ENCODE measurements at places on chromosomes 5 and 9.

- no peak for DNase-seq
Observed at GRCh38 chr5:147912011-147912410, 5.7 kb upstream of the C5orf46 start.

DNA sequence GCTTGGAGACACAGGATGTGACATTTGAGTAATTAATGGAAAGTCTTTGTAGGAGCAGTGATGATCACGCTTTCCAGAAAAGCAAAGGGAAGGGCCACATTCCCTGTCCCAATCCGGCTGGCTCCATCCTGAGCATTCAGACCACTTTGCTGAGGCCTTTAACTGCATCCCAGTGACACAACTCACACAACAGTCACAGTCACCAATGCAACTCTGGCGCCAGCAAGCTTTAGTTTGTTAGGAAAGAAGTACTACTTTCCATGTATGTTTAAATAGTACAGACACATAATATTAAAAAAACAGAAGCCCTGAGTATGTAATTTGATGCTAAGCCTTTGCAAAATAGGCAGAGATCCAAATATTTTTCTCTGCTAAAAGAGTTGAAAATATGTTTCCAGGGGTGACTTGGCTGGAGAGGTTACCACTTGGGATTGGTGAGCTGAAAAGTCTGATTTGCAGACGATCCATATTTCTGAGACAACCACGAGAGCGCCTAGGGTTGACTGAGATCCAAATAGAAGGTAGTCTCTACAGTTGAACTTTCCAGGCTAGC, 31.7 kb upstream of the GAS1 start:
- no peak for DNase-seq

- no peak for DNase-seq
Observed at GRCh38 chr5:168422431-168422830, 63.8 kb upstream of the RARS1 start.

- no peak for DNase-seq
Observed at GRCh38 chr5:14569948-14570691, 11.5 kb upstream of the OTULINL start.

DNA sequence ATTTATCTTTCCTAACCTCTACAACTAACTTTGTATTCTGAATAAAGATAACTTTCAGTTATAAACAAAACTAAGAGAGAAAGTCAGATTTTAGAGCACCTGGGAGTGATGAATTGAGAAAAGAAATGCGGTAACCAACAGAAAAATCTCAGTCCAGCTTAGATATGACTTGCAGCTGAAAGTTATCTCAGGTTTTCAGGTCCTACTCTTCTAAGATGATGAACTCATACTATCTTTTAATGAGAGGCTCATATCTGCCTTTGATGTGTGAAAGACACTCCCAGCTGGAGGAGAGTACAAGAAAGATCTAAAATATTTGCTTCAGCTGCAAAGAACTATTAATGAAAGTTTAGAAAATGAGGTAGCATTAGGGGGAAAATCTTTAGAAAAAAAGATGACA, 190.5 kb downstream of the DENND1A start:
- DNase-seq, result no peak

GRCh38 chr5:83839256-83839655, 118.6 kb upstream of the HAPLN1 start:
- no peak for DNase-seq

DNA sequence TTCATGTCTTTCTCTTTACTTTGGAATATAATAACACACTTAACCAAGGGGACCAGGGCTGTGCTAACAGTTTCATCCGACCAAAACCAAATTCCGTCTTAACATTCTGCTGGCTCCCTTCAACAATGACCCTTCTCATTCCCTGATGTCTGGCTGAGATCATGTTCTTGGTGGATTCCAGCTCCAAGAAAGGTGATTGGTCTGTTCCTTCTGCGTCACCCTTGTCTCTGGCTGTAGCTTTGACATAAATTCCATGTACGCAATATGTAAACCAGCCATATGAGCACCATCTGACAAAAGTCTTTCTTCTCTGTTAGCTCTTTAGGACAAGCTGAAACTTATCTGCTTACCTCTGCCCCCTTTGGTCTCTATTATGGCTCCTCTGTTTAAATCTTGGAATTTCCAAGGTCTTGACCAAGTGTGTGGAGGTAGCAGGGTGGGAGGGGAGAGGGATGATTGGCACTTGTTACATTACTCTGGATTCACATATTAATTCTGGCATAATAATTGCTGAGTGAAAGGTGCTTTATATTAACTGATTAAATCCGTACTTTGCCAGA, 45.7 kb upstream of the HSD17B4 start:
- DNase-seq, result no peak

DNA sequence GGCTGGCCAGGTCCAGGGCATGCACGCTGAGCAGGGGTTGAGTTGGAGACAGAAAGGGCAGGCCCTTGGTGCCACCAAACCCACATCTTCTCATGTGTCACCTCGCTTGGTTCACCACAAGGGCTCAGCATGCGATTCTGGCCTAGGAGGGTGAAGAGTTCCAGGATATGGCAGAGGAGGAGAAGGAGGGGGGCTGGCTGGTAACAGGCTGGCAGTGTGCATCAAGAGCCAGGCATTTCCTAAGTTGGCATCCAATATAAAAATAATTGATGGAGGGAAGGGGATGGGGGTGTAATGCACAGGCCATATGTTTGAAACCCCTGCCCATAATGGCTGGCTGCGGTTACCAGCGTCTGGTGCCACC, 255.6 kb downstream of the NFIB start:
- no peak for DNase-seq

DNA sequence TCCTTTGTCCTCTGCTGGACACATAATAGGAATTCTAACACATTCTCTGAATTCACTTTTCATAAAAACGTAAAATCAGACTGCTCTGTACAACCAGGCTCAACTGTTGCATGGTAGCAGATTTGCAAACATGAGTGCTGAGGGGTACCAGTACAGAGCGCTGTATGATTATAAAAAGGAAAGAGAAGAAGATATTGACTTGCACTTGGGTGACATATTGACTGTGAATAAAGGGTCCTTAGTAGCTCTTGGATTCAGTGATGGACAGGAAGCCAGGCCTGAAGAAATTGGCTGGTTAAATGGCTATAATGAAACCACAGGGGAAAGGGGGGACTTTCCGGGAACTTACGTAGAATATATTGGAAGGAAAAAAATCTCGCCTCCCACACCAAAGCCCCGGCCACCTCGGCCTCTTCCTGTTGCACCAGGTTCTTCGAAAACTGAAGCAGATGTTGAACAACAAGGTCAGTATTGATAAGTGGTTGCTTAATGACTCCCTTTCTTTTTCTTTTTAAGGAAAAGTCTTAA, 11.1 kb downstream of the PIK3R1 start:
- no peak for DNase-seq
